ENCODE measurements at places on chromosomes 7 and 10.

DNA sequence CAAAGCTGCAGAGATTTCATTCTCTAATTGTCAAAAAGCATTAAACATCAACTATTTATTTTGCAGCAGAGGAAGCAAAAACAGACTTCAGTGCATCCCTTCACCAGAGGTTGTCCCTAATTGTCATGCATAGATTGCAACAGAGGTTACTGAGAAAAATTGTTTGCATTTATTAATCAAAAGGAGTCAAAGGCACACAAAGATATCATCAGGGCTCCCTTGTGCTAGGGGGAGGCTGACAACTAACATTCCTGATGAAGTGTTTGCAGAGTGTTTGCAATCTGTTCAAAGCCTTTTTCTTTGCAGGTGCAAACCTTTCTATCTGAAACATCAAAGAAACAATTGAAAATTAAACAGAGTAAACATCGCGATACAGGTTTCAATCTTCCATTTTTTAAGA is 227.5 kb downstream of the TEX36 start:
- DNase-seq, result no peak

DNA sequence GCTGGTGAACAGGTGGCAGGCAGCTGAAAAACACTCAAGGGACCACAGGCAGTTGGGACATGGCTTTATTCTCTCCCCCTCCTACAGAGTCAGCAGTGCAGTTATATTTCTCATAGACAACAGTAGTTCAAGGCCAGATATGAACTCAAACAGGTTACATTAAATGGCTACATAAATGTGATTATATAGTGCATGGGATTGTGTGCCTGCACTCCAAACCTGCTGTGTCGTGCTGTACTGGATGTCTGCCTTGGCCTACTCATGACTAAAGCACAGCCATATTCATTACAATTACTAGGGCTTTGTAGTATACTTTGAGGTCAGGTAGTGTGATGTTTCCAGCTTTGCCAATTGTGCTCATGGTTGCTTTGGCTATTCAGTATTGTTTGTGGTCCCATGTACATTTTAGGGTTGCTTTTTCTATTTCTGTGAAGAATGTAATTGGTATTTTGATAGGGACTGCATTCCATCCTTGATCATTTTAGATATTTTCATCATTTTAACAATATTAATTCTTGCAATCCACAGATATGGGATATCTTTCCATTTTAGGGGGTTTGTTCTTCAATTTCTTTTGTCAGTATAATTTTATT is 393.6 kb downstream of the CNTNAP2 start:
- no peak for DNase-seq

DNA sequence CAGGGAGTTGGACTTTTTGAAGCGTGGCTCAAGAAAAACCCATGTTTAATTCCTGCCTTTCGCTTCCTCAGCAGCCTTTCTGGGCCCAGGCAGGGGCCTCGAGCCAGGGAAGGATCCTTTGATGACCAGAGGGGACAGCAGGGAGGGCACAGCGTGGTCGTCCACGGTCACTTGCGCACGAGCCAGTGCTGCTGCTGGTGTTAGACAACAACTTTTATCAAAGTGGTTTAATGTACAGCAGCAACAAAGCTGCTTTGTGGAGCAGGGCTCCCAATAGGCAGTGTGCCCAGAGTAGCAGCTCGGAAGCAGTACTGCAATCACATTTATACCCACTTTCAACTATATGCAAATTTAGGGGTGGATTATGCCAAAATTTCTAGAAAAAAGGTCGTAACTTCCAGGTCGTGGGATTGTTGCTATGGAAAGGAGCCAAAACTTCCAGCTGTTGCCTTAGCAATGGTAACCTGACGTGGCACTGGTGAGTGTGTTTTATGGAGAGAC is 6.1 kb downstream of the GIMAP1 start:
- DNase-seq, result no peak

DNA sequence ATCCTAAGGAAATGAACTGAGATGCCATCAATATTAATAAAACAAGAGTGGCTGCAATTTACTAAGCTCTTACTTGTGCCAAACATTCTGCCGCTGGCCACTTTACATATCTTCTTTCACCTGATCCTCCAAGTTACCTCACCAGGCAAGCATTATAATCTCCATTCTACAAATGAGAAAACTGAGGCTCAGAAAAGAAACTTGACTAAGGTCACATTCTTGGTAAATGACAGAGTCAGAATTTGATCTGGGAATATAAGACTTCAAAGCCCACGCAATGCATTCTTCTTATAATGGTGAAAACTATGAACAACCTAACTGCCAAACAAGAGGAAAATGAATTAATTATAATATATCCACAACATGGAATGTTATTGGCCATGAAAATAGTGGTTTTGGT is 46.1 kb upstream of the SMNDC1 start:
- DNase-seq, result no peak

DNA sequence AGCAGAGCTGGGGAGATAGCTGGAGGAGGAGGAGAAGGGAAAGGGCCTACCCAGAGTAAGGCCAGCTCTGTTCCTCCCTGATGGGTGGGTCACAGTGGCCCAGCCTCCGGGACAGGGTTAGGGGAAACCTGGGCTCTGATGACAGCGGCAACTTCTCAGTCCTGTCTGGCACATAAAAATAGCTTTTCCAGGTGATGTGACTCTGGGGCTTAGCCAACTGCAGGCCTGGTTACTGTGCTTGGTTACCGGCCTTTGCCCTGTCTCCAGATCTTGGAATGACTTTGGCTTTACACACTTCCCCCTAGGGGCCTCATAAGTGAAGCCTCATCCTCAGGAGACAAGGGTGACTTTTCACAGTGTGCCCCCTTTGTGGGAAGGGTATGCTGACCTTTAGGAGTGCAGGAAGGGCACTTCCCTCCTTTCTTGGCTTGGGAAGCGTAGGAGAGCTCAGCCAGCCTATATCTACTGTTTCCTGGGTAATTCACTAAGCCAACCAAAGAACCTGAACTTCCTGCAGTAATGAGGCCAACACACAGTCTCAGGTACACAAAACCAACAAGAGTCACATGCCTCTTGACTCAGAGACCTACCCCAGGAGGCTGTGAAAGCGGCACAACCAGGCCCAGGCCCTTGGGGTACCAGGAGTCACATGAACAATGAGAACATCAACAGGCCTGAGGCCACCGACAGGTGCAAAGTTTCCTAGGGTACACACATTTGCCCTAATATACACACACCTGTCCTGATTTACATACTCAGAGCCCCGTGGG is 11.7 kb upstream of the HILPDA start:
- DNase-seq, result no peak

All from left renal pelvis (tissue), 4 donors.